ENCODE measurements at places on chromosomes 1 and 21. TPM values are rescaled to one million over a fixed set of nuclear protein-coding genes. Genes with fewer than 3 reads are reported as not detected.

DNA sequence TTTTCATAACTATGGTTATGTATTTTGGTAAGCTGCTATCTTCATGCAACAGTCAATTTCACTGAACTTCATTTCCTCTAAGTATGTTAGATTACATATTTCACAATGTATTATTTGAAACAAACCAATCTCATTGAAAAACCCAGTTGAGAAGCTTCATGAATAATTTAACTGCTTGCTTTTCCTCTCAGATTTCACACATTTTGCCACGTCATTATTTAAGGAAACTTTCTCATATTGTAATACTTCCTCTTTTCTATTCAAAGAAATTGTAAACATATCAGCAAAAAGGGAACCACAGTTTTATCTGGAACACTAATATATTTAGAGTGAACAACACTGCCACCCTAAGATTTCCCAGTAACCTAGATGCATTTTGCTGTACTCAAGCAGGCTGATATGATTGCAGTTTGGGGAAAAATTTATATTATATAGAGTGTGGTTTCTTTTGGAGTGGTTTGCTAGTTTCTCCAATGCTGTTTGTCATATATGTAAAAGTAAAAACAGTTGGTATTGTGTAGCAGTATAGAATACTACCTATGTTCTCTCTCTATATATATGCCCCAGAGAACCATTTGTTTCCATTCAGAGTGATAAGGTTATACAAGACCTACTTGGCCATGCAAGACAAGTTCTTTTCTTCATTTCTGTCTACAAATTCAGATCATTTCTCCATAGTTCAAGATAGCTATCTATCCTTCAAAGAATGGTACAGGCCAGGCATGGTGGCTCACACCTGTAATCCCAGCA, 28.4 kb upstream of the AHCTF1 start:
- DNase-seq, result no peak
- H3K27ac ChIP-seq, result no peak overlapping the region
- no peaks in the 10 kb centered on the region for H3K27me3 ChIP-seq

DNA sequence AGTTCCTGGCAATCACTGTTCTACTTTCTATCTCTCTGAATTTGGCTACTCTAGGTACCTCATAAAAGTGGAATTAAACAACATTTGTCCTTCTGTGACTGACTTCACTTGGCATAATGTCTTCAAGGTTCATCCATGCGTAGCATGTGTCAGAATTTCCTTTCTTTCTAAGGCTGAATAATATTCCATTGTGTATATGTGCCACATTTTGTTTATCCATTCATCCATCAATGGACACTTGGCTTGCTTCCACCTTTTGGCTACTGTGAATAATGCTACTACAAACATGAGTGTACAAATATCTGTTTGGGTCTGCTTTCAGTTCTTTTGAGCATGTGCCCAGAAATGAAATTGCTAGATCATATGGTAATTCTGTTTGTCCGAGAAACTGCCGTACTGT, 14.7 kb downstream of the CACHD1 start:
- H3K27me3 ChIP-seq, result no peaks in the 10 kb centered on the region
- peaks cover 17% of the 10 kb centered on the region for H3K4me1 ChIP-seq
- H3K36me3 ChIP-seq, result no peaks in the 10 kb centered on the region
- no peak overlapping the region for H3K27ac ChIP-seq

GRCh38 chr1:67495327-67495726, 65.1 kb upstream of the SERBP1 start:
- no peak overlapping the region for H3K4me3 ChIP-seq
- no peak for DNase-seq
- no peaks in the 10 kb centered on the region for H3K4me1 ChIP-seq

GRCh38 chr1:119594376-119594775, 53.7 kb downstream of the ZNF697 start:
- H3K4me1 ChIP-seq, result no peaks in the 10 kb centered on the region
- H3K27me3 ChIP-seq, result no peaks in the 10 kb centered on the region
- no peak overlapping the region for H3K27ac ChIP-seq
- DNase-seq, result no peak

DNA sequence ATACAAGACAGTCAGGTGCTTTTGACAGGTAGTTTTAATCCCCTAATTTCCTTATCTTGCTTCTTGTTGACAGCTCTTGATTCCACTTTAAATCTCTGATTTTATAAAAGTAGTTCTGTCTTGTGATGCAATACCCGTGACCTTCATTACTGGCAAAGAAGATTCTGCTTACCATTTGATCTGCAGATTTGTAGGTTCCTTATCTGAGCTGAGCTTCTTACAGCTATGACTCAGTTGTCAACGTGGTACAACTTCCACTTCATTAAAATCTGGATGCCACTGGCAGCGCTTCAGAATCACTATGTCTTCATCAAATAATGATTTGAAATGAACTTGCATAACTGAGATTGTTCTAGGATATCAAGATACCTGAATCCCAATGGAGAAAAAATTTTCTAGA, 543.6 kb upstream of the B3GALT2 start:
- DNase-seq, result no peak
- H3K4me3 ChIP-seq, result no peak overlapping the region
- no peaks in the 10 kb centered on the region for H3K36me3 ChIP-seq
- no peak overlapping the region for H3K27ac ChIP-seq
- no peaks in the 10 kb centered on the region for H3K27me3 ChIP-seq
- H3K4me1 ChIP-seq, result no peaks in the 10 kb centered on the region

DNA sequence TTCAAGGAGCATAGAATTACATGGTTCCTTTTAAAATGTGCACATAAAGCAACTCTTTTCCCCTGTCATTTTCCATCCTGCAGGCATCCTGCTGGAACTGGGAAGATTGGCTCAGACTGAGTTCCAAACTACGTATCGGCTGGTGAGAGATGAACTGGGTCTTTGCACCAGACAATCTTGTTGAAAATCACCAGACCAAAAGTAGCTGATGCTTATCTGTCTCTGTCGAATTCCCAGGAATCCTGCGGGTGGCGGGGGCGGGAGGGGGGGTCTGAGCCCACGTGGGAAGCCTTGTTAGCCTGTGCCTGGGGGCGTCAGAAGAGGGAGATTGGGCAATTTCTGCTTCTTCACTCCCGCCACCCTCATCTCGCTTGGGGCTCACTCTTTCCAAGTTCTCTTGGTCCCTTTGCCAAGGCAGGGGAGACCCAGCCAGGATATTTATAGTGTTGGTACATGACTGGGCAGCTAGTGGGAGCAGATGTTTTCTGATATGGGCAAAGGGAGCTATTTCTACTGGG, 90.1 kb upstream of the SLC25A33 start:
- peak overlapping the region; percentile 32 for H3K4me3 ChIP-seq
- H3K27ac ChIP-seq, result peak overlapping the region; percentile 29
- peak; percentile 82 for DNase-seq
- no peaks in the 10 kb centered on the region for H3K27me3 ChIP-seq
- H3K4me1 ChIP-seq, result no peaks in the 10 kb centered on the region
- no peaks in the 10 kb centered on the region for H3K36me3 ChIP-seq

DNA sequence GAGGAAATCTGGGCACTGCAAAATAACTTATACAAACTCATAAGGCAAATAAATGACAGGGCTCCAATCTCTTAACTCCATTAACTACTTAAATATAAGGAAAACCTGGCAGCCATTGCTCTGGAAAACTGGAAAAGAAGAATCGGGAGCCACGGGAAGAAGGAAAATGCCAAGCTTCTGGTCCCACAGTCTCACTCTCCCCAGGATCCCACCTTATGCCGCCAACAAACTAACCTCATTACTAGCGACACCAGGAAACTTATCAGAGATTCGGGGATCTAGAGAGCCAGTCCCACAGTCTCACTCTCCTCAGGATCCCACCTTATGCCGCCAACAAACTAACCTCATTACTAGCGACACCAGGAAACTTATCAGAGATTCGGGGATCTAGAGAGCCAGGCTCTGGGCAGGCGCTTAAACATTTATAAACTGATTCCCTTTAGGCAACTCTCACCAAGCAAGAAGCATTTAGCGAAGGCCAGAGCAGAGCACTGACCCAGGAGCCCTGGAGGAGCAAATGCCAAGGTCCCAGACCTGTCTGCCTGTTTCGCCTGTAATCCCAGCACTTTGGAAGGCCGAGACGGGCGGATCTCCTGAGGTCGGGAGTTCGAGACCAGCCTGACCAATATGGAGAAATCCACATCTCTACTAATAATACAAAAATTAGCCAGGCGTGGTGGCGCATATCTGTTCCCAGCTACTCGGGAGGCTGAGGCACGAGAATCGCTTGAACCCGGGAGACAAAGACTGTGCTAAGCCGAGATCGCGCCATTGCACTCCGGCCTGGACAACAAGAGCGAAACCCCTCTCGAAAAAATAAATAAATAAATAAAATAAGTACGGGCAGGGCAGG, 720 bp downstream of the PSMB2 start:
- H3K4me1 ChIP-seq, result peaks cover 11% of the 10 kb centered on the region
- H3K27ac ChIP-seq, result peak overlapping the region; percentile 93
- H3K4me3 ChIP-seq, result peak overlapping the region; percentile 92

DNA sequence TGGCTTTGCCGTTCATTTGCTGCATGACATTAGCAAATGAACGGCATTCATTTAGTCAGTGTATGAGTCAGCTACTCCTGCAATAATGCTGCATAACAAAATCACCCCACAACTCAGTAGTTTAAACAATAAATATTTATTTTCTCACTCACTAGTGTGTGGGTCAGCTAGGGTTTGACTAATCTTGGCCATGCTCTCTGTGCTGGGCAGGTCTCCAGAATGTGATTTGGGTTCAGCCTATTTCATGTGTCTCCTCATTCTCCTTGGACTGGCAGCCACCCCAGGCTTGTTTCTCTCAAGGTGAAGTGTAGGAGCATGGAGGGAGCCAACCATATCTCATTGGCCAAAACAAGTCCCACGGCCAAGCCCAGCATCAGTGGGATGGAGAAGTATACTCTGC, 104.3 kb downstream of the LACTBL1 start:
- H3K4me1 ChIP-seq, result peaks cover 4% of the 10 kb centered on the region
- H3K27me3 ChIP-seq, result no peaks in the 10 kb centered on the region
- H3K36me3 ChIP-seq, result no peaks in the 10 kb centered on the region
- no peak overlapping the region for H3K4me3 ChIP-seq
- DNase-seq, result no peak

GRCh38 chr1:245260110-245260882, 105.5 kb downstream of the KIF26B start:
- no peak for DNase-seq
- H3K27me3 ChIP-seq, result no peaks in the 10 kb centered on the region
- no peaks in the 10 kb centered on the region for H3K4me1 ChIP-seq
- no peak overlapping the region for H3K27ac ChIP-seq
- no peak overlapping the region for H3K4me3 ChIP-seq
- H3K36me3 ChIP-seq, result no peaks in the 10 kb centered on the region

DNA sequence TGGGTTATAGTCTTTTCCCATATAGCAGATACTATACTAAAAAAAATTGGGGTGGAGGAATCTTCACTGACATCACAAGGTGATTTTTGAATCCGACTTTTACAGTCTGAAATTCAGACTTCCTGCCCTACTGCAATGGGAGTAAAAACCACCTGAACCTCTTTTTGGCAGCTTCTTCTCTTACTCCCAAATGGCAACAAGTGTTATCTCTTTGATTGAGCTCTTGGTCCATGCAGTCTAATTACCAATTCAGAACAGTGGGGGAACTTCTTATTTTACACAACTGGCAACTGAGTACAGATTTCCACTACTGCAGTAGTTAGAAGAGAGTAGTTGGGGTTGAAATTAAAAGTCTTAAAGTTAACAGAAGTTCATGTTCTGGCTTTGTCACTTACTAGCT, 62.3 kb downstream of the MACF1 start:
- H3K36me3 ChIP-seq, result no peaks in the 10 kb centered on the region
- peaks cover 10% of the 10 kb centered on the region for H3K4me1 ChIP-seq
- H3K27me3 ChIP-seq, result no peaks in the 10 kb centered on the region
- no peak overlapping the region for H3K4me3 ChIP-seq

GRCh38 chr1:19081218-19081893, 124.9 kb upstream of the IFFO2 start:
- DNase-seq, result no peak
- no peaks in the 10 kb centered on the region for H3K27me3 ChIP-seq
- no peaks in the 10 kb centered on the region for H3K4me1 ChIP-seq
- peak overlapping the region; percentile 48 for H3K27ac ChIP-seq
- no peaks in the 10 kb centered on the region for H3K36me3 ChIP-seq

DNA sequence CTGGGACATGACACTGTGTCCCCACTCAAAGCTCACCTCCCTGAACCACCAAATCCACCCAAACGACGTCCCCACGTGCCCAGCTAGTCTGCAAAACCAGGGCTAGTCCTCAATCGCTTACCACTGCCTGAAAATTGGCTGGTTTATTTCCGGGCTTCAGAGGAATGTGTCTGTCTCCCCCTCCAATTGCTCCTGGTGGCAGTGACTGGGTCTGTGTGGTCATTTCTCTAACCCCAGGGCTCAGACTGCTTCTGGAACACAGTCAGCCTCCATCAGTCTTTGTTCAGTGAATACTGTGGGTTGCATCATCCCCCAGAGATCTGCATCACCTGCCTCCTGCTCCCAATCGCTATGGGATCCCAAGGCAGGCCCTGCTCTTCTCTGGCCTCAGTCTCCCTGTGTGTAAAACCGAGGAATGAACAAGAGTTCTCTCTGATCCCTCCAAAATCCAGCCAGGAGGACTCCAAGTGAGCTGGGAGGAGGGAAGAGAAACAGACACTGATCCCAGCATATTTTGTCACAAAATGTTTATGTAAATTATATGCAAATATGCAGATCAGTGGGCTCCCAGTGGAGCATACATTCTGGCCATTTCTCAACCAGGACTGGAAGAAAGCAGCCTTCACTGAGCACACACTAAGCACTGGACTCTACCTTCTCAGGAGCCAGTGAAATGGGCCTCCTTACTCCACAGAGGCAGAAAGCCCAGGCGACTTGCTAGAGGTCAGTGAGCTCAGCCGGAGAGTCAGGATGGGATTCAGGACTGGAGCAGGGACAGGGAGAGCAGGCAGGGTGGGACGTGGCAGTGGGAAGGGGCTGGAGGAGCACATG, 20.9 kb downstream of the SDC3 start:
- no peaks in the 10 kb centered on the region for H3K27me3 ChIP-seq
- no peak overlapping the region for H3K4me3 ChIP-seq
- H3K36me3 ChIP-seq, result no peaks in the 10 kb centered on the region
- peak; percentile 70 for DNase-seq
- H3K4me1 ChIP-seq, result peaks cover 29% of the 10 kb centered on the region

- H3K4me3 ChIP-seq, result no peak overlapping the region
- no peaks in the 10 kb centered on the region for H3K27me3 ChIP-seq
- no peaks in the 10 kb centered on the region for H3K4me1 ChIP-seq
Observed at GRCh38 chr1:221620437-221621384, 121.2 kb downstream of the DUSP10 start.

DNA sequence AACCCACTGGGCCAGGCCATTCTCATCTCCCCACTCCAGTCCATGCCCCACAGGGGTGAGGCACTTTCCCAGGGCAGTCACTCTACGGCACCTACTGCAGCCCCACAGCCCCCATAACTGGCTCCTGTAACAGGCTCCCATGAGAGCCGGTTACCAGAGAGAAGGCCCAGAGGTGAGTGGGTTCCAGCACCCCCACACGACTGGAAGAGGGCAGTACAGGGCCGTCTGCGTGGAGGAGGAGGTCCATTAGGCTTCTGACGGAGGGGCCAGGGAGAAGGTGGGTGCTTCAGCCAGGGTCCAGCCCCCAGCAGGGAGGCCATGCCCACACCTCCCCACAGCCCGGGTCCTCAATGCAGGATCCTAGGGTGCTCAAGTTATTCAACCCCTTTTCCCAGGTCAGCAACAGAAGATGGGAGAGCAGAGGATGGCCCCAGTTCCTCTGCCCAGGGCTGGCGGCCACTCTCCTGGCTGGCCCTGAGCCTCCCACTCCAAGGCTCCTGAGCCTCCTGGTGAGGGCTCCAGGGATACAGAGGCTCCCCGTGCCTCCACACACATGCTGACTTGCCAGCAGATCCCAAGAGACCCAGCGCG, 1.6 kb downstream of the ACAP3 start:
- no peaks in the 10 kb centered on the region for H3K36me3 ChIP-seq
- H3K27me3 ChIP-seq, result no peaks in the 10 kb centered on the region
- peaks cover 25% of the 10 kb centered on the region for H3K4me1 ChIP-seq

OR2AK2 gene
- total RNA-seq, result not detected
